ENCODE measurements at places on chromosomes 11 and 22.

GRCh38 chr22:27399161-27399560 is 402.4 kb downstream of the MN1 start:
- DNase-seq: no peak

- DNase-seq: no peak
These were observed 2.4 kb downstream of the TSKU start for GRCh38 chr11:76785513-76785912.

DNA sequence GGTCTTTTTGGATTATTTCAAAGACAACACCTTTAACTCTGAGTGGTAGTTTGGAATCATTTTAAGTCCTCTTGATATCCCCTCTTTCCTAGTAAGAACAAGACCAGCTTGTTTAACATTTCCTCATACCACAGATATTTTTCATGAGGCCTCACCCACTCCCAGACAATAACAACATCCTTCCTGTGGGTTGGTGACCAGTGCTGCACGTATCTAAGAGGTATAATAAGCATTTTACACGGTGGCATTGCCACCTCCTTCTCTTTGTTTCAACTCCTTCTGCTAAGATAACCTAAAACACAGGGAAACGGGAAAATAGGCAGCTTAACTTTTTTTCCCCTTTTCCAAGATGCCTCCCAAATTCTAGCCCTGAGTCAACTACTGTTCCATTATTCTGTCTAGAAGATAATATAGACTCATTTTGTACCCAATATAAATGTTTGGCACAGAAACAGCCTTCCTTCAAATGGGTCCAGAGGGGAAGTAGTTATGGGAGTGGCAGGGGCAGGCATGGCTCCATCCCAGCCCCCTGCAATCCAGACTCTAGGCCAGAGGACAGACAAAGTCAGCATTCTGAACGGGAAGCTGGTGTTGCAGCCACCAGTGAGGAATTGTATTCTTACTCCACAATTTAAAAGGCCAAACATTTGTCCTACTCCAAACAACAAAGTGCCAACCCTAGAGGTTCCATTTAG is 28.5 kb downstream of the MAML2 start:
- DNase-seq: no peak

DNA sequence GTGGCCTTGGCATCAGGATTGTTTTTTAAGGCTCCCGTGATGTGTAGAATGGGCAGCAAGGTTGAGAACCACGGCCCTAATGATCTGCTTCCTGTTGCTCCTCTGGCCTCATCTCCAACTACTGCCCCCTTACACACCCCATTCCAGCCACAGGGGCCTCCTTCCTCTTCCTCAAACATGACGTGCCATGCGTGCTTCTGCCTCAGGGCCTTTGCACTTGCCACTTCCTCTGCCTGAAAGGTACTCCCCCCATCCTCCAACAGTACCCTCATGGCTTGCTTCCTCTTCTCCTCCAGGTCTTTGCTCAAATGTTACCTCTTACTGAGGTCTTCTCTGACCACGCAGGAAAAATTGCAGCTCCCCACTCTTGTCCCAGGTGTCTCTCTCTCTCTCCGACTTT is 93.9 kb upstream of the CSNK2A3 start:
- peak; percentile 6 for DNase-seq

GRCh38 chr22:19679522-19680101 is 34.7 kb upstream of the SEPTIN5 start:
- peak; percentile 56 for DNase-seq

GRCh38 chr11:133724116-133724515 is 121.2 kb downstream of the SPATA19 start:
- no peak for DNase-seq

GRCh38 chr22:43351966-43352345 is 8.8 kb upstream of the SCUBE1 start:
- no peak for DNase-seq

- peak; percentile 43 for DNase-seq
These were observed 25.8 kb downstream of the ADAMTS8 start for GRCh38 chr11:130402570-130402969.

- DNase-seq: peak; percentile 46
These were observed 198.5 kb upstream of the CTSC start for GRCh38 chr11:88535916-88536547.

- no peak for DNase-seq
These were observed 378.8 kb downstream of the DYNC2H1 start for GRCh38 chr11:103488031-103488461.

DNA sequence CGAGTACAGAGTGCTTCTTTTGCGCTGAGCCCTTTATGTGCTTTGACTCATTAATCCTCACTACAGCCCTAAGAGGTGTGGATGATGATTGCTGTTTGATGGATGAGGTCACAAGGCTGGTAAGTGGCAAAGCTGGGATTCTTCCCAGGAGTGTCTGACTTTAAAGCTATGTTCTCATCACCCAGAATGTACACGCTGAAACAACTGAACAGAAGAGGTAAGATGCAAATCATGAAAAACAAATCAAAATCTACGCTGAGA is 37.7 kb upstream of the CREB3L1 start:
- DNase-seq: no peak

DNA sequence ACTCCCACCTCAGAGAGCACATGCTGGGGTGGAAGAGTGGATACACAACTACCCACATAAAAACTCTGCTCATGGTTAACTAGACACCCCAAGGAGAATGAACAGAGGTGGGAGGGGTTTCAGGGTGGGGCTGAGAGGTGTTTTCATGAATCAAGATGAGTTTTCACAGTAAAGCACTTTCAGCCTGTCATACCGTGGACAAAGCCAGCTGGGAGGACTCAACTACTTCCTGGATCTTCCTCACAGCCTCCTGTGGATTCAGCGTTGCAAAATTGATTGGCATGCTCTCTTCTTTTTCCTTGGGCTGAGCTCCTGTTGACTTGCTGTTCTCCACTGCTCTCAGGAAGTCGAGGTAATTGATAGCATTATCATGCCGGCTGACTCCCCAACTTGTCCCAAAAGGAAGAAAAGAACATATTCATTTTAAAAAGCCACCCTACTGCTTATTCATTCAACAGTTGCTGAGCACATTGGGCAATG is 168.5 kb downstream of the MPPED1 start:
- DNase-seq: no peak

DNA sequence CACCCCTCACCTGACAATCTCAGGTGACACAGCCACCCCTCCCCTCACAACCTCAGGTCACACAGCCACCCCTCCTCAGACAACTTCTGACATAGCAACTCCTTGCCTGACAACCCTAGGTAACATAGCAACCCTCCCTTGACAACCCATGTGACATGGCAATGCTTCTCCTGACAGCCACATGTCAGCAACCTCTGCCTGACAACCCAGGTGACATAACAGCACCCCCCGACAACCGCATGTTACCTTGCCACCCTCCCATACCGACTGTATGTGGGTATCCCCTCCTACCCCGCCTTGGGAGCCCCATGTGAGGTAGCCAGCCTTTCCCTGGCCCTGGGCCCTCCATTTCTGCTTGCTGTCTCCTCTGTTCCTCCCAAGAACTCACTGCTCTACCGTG is 77.7 kb upstream of the B3GAT1 start:
- DNase-seq: no peak

GRCh38 chr11:8180469-8180868 is 11.6 kb upstream of the RIC3 start:
- DNase-seq: no peak

GRCh38 chr11:69048031-69048693 is 570 bp upstream of the TPCN2 start:
- no peak for DNase-seq

DNA sequence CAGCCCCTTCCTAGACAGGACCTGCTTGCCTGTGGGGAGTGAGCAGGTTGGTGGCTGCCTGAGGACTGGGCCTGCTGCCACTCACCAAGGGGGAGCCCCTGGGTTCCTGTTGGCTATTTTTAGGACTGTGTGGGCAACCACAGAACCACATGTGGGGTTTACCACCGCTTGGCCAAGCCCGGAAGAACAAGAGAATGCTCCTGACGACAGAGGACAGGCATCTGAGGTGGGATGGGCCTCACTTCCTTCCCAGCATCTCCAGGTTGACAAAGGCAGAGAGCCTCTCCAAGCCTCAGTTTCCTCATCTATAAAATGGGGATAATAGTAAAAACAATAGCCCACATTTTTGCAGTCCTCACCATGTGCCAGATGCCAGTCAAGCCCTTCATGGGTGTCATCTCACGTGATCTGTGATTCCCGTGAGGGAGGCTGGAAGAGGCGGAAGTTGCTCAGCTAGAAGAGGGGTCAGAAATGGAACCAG is 43.6 kb downstream of the LRRC32 start:
- peak; percentile 68 for DNase-seq

DNA sequence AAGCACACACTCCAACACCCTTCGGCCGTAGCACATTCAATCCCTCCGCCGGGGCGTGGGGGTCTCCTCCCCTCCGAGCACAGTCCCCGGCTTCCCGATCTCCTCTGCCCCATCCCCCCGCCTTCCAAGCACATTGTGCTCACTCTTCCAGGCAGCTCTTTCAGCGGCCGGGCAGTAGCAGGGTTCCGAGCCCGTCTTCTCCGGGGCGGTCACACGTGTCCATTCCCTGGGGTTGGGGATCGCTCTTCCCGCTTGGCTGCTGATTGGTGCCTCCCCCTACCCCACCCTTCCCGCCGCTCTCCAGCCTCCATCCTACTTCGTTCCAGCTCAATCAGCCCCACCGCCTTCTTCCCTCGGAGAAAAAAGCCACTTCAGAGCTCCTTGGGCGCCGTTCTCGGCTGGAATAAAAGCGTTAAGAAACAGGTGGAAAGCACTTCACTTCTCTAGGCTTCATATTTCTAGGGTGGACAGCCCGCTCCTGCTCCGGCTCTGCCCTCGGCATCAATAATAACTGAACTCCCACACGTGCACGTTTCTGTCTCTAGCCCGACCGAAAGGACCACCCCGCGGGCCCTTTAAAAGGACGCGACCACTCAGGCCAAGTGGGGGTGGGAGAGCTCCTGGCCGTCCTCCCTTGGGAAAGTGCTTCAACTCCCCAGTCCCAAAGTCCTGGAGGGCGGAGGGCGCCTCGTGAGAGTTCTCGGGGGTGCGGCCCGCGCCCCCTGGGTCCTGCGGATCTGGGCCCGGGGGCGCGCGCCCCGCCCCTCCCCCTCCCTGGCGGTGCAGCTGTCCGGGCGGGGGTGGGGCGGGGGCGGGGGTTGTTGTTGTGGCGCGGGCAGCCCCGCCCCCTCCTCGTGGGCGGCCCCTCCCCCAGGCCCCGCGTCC is 464 bp upstream of the CECR2 start:
- no peak for DNase-seq

- peak; percentile 54 for DNase-seq
These were observed 1.7 kb upstream of the TXNRD2 start for GRCh38 chr22:19943082-19944026.

DNA sequence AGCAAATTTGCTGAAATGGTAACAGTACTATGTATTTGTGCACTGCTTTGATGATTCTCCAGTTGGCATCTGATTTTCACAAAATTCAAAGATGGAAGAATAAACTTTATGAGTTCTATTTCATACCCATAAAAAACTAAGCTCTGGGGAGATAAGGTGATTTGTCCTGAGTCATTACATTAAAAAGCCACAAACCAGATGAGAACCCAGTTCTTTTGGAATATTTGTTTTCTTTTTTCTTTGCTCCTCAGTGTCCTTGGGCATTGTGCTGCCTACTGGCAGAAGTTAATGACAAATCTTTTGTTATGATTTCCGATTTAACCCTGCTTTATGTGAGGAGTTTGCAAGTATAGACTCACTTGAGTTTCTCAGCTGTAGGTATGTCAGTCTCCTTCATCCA is 45.4 kb upstream of the AMOTL1 start:
- no peak for DNase-seq

DNA sequence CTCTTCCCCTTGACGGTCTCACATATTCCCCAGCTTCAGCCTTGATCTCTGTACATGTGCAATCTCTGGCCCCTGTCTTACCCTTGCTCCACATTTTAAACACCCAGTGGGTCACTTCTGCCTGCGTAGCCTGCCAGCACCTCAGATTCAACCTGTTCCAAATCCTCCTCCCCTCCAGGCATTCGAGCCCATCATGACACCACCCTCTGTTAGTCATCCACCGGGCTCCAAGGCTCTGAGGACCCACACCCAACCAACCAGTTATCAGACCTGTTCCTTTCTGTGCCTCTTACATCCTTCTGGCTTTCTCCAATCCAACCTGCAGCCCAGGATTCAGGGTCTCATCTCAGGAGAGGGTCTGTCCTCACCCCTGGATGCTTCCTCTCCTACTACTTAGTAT is 119.8 kb upstream of the TBCEL start:
- no peak for DNase-seq

DNA sequence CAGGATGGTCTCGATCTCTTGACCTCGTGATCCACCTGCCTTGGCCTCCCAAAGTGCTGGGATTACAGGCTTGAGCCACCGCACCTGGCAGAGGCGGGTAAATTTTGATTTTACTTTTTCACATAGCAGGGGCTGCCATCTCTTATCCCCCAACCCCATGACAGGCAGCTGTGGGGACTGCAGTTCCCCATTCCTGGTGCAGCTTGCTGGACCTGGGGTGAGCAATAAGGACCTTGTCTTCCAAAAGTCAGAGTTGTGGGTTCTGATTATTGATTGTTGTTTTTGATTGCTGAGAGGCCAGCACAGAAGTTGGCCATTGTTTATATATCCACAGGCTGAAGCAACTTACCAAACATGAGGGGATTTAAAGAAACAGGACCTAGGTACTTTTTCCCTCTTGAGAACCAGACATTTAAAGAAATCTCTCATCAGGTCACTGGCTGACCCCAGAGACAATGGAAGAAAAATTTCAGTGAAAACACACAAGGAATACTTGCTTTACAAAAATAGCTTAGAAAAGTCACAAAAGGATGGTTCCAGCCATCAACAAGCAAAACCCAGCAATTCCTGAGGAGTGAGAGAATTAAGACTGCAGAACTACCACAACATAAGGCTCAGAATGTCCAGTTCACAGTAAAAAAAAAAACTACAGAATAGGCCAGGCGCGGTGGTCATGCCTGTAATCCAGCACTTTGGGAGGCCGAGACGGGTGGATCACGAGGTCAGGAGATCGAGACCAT is 22.0 kb upstream of the MAPK1 start:
- DNase-seq: no peak

DNA sequence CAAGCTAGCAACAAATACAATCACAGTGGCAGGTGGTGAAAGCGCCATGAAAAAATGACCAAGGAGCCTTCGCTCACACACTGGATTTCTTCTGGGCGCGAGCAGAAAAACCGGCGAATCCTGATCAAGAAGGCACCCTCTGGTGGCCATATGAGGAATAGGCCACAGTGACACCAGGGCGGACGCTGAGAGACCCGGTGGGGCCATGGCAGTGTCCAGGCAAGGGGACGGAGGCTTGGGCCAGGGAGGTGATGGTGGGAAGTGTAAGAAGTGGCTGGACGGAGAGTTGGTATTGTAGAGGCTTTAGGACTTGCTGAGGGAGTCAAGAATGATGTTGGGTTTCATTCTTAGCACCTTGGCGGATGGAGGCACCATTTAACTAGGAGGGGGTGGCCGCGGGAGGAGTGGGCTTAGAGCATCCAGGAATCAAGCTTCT is 16.9 kb upstream of the RAC2 start:
- peak; percentile 79 for DNase-seq
